Large intestine (tissue), 12 donors: ENCODE measurements at places on chromosomes 1 and 21. TPM values are rescaled to one million over a fixed set of nuclear protein-coding genes. Genes with fewer than 3 reads are reported as not detected.

DNA sequence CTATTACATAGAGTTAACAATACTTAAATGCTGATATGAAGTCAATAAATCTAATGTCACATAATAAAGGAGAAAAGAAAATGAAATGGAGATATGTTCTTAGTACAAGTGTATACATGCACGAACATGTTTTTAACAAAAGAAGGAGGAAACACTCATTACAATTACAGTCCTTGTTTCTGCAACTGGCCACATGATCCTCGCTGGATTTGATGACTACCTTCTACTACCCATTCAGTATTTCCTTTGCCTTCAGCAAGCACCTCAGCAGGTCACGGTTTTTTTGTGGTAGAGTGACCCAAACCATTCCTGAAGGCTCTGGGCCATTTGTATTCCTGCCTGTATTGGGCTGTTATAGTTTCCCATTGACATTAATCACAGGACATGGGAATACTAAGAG, 172.8 kb upstream of the CXADR start:
- H3K36me3 ChIP-seq = no peaks in the 10 kb centered on the region
- no peaks in the 10 kb centered on the region for H3K4me1 ChIP-seq
- no peaks in the 10 kb centered on the region for H3K27me3 ChIP-seq
- no peak overlapping the region for H3K4me3 ChIP-seq
- H3K27ac ChIP-seq = no peak overlapping the region

- no peak for DNase-seq
- no peak overlapping the region for H3K4me3 ChIP-seq
- H3K27ac ChIP-seq = no peak overlapping the region
- no peaks in the 10 kb centered on the region for H3K36me3 ChIP-seq
Measured at GRCh38 chr1:71030026-71030425, 17.6 kb downstream of the PTGER3 start.

GRCh38 chr1:41670217-41670957, 185.9 kb upstream of the EDN2 start:
- peaks cover 14% of the 10 kb centered on the region for H3K27me3 ChIP-seq
- no peaks in the 10 kb centered on the region for H3K36me3 ChIP-seq
- H3K27ac ChIP-seq = no peak overlapping the region
- H3K4me3 ChIP-seq = no peak overlapping the region
- no peaks in the 10 kb centered on the region for H3K4me1 ChIP-seq

DNA sequence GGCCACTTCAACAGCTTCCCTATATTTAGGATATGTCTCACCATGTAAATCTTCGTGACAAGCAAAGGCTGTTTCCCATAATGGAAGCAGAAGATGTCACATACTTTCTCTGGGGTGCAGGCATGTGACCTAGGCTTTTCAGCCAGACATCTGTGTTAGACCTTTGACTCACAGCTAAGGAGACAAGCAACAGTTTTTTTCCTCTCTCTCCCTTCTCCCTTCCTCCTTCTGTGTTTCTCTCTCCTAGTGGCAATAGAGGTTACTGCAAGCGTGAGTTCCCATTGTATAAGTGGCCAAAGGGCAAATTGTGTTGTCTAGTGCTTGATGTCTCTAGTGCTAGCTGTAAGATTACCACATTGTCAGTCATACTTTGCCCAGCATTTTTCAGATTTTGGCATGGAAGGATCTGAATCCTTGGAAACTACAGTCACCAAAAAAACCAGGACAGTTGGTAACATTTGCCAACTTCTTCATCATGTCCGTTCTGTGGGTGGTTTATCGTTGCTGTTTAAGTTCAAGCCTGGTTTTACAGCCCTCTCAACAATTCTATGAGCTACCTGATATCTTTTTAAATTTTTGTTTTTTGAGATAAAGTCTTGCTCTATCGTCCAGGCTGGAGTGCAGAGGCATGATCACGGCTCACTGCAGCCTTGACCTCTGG, 44.4 kb upstream of the RABGAP1L start:
- H3K36me3 ChIP-seq = no peaks in the 10 kb centered on the region
- H3K27me3 ChIP-seq = no peaks in the 10 kb centered on the region
- H3K27ac ChIP-seq = peak overlapping the region; percentile 5
- H3K4me3 ChIP-seq = no peak overlapping the region
- peak; percentile 77 for DNase-seq

- peaks cover 32% of the 10 kb centered on the region for H3K4me1 ChIP-seq
- DNase-seq = no peak
- no peaks in the 10 kb centered on the region for H3K27me3 ChIP-seq
- H3K36me3 ChIP-seq = peaks cover 15% of the 10 kb centered on the region
- H3K4me3 ChIP-seq = no peak overlapping the region
Measured at GRCh38 chr1:19365721-19366120, 53.6 kb downstream of the SLC66A1 start.

GRCh38 chr1:52281518-52281917, 84.5 kb downstream of the CC2D1B start:
- H3K4me1 ChIP-seq = no peaks in the 10 kb centered on the region
- H3K27ac ChIP-seq = no peak overlapping the region
- peaks cover 9% of the 10 kb centered on the region for H3K36me3 ChIP-seq
- H3K4me3 ChIP-seq = no peak overlapping the region

GRCh38 chr1:1534401-1535154, 5.8 kb downstream of the TMEM240 start:
- peaks cover 10% of the 10 kb centered on the region for H3K36me3 ChIP-seq
- H3K27me3 ChIP-seq = peaks cover 8% of the 10 kb centered on the region
- H3K4me3 ChIP-seq = no peak overlapping the region
- H3K4me1 ChIP-seq = no peaks in the 10 kb centered on the region
- no peak overlapping the region for H3K27ac ChIP-seq

GRCh38 chr1:172647110-172647564, 11.8 kb upstream of the FASLG start:
- no peak overlapping the region for H3K4me3 ChIP-seq
- H3K4me1 ChIP-seq = no peaks in the 10 kb centered on the region
- DNase-seq = no peak
- H3K36me3 ChIP-seq = no peaks in the 10 kb centered on the region
- no peak overlapping the region for H3K27ac ChIP-seq

GRCh38 chr1:37017720-37018119, 16.6 kb downstream of the GRIK3 start:
- no peaks in the 10 kb centered on the region for H3K4me1 ChIP-seq
- no peaks in the 10 kb centered on the region for H3K36me3 ChIP-seq
- no peak overlapping the region for H3K4me3 ChIP-seq

- peaks cover 20% of the 10 kb centered on the region for H3K36me3 ChIP-seq
Measured at GRCh38 chr1:28775121-28775942, 36.6 kb upstream of the OPRD1 start.

GRCh38 chr1:150760013-150760412, 5.6 kb downstream of the CTSS start:
- H3K4me3 ChIP-seq = no peak overlapping the region
- no peaks in the 10 kb centered on the region for H3K36me3 ChIP-seq

DNA sequence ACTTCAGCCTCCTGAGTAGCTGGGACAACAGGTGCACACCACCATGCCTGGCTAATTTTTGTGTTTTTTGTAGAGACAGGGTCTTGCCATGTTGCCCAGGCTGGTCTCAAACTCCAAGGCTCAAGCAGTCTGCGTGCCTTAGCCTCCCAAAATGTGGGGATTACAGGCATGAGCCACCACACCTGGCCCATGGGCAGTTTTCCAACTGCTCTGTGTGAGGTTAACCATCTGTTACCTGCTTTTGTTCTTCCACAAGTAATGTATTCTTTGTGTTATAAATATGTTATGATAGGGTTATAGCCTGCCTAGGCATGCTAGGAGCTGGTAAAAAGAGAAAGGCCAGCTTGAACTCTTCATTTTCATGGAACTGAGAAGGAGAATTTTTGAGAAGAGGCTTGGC, 30.7 kb downstream of the TUFT1 start:
- DNase-seq = no peak
- no peaks in the 10 kb centered on the region for H3K27me3 ChIP-seq
- H3K4me3 ChIP-seq = no peak overlapping the region
- H3K36me3 ChIP-seq = peaks cover 60% of the 10 kb centered on the region
- H3K27ac ChIP-seq = peak overlapping the region; percentile 28

GRCh38 chr1:57192222-57192621, 226.4 kb upstream of the C8B start:
- no peaks in the 10 kb centered on the region for H3K27me3 ChIP-seq
- no peak for DNase-seq
- H3K4me1 ChIP-seq = no peaks in the 10 kb centered on the region
- H3K36me3 ChIP-seq = no peaks in the 10 kb centered on the region

- H3K4me1 ChIP-seq = no peaks in the 10 kb centered on the region
- no peak overlapping the region for H3K4me3 ChIP-seq
- no peaks in the 10 kb centered on the region for H3K27me3 ChIP-seq
Measured at GRCh38 chr1:74323937-74324473, 88.8 kb downstream of the TNNI3K start.

DNA sequence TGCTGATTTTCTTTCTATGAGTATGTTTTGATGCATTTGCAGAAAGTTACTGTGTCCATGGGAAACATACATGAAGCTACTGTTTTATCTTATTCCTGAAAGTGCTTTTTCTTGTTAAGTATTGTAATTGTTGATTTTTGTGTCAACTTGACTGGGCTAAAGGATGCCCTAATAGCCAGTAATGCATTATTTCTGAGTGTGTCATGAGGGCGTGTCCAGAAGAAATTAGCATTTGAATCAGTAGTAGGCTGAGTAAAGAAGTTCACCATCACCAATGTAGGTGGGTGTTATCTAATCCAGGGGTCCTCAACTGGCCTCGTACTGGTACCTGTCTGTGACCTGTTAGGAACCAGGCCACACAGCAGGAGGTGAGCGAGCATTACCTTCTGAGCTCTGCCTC, 760.2 kb downstream of the PLA2G4A start:
- no peaks in the 10 kb centered on the region for H3K27me3 ChIP-seq
- no peaks in the 10 kb centered on the region for H3K36me3 ChIP-seq
- H3K4me1 ChIP-seq = no peaks in the 10 kb centered on the region
- no peak for DNase-seq
- no peak overlapping the region for H3K27ac ChIP-seq

GRCh38 chr21:20311234-20311787, 686.9 kb upstream of the NCAM2 start:
- H3K27ac ChIP-seq = no peak overlapping the region
- no peak overlapping the region for H3K4me3 ChIP-seq
- H3K36me3 ChIP-seq = no peaks in the 10 kb centered on the region
- DNase-seq = no peak

GRCh38 chr1:53122961-53123413, 19.5 kb downstream of the SLC1A7 start:
- no peaks in the 10 kb centered on the region for H3K27me3 ChIP-seq
- H3K4me1 ChIP-seq = peaks cover 57% of the 10 kb centered on the region
- no peaks in the 10 kb centered on the region for H3K36me3 ChIP-seq
- DNase-seq = peak; percentile 58
- peak overlapping the region; percentile 9 for H3K27ac ChIP-seq

GRCh38 chr1:39959651-39960333, 4.8 kb downstream of the MFSD2A start:
- peaks cover 14% of the 10 kb centered on the region for H3K4me1 ChIP-seq
- no peak for DNase-seq
- H3K36me3 ChIP-seq = peaks cover 11% of the 10 kb centered on the region
- H3K27ac ChIP-seq = no peak overlapping the region

- no peak overlapping the region for H3K4me3 ChIP-seq
- DNase-seq = peak; percentile 20
- no peak overlapping the region for H3K27ac ChIP-seq
- H3K27me3 ChIP-seq = no peaks in the 10 kb centered on the region
- no peaks in the 10 kb centered on the region for H3K36me3 ChIP-seq
Measured at GRCh38 chr1:91606546-91607078, 106.0 kb downstream of the CDC7 start.

GRCh38 chr1:230877146-230877923, 9.0 kb upstream of the C1orf198 start:
- no peak overlapping the region for H3K4me3 ChIP-seq
- H3K27ac ChIP-seq = no peak overlapping the region
- peaks cover 15% of the 10 kb centered on the region for H3K27me3 ChIP-seq
- H3K4me1 ChIP-seq = no peaks in the 10 kb centered on the region
- no peaks in the 10 kb centered on the region for H3K36me3 ChIP-seq
- no peak for DNase-seq

DNA sequence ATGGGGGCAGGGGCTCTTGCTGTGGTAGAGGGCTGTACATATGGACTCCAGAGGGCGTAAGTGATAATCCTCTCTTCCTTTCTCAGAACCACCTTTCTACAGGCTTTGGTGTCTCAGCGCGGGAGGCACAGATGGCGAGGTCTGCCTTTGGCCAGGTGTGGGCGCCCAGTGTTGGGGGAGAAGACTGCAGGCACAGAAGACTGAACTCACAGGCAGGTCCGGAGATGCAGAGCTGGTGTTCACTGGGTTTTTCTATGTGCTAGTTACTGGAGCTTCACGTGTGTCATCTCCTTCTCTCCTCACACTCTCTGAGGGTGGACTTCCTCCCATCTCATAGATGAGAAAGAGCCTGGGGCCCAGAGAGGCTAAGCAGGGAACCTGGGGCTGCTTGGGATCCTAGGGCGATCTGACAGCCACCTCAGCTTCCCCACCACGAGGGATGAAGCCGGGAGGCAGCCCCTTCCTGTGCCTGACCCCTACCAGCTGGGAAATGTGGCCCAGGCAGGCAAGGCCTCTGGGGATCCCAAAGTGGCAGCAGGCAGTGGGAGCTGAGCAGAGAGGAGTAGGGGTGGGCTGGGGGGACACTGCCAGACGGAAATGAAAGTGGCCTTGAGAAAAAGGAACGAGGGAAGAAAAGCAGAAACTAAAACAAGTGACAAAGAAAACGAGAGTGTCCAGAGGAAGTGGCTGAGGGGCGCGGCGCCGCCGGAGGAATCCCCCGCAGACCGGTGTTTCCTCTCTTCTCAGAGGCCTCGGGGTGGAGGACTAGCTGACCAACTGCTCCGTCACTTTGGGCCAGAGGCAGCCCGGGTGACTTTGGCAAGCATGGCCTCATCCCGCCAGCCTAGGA, 191.6 kb downstream of the HIVEP3 start:
- H3K27me3 ChIP-seq = no peaks in the 10 kb centered on the region
- no peak overlapping the region for H3K4me3 ChIP-seq
- no peak overlapping the region for H3K27ac ChIP-seq
- no peaks in the 10 kb centered on the region for H3K36me3 ChIP-seq
- H3K4me1 ChIP-seq = no peaks in the 10 kb centered on the region
- DNase-seq = peak; percentile 11

- H3K36me3 ChIP-seq = no peaks in the 10 kb centered on the region
- no peak overlapping the region for H3K4me3 ChIP-seq
- peak; percentile 15 for DNase-seq
- no peaks in the 10 kb centered on the region for H3K4me1 ChIP-seq
- no peak overlapping the region for H3K27ac ChIP-seq
Measured at GRCh38 chr1:14280909-14281308, 317.6 kb upstream of the KAZN start.

- DNase-seq = no peak
- no peak overlapping the region for H3K4me3 ChIP-seq
- no peaks in the 10 kb centered on the region for H3K27me3 ChIP-seq
- H3K36me3 ChIP-seq = peaks cover 20% of the 10 kb centered on the region
- H3K27ac ChIP-seq = no peak overlapping the region
Measured at GRCh38 chr1:17066361-17067068, 12.7 kb upstream of the SDHB start.

Gene TSACC
- polyA plus RNA-seq = 0.81 TPM

Gene HIVEP3
- polyA plus RNA-seq = 2.6 TPM

Gene SLC22A15
- 2.8 TPM for polyA plus RNA-seq

Gene TRIM17
- 1.3 TPM for polyA plus RNA-seq

Gene ANKRD45
- polyA plus RNA-seq = 0.34 TPM

Gene KRTAP21-2
- not detected for polyA plus RNA-seq

Gene FAM131C
- 1.1 TPM for polyA plus RNA-seq

Gene WNT9A
- 5.1 TPM for polyA plus RNA-seq

Gene SNX7
- polyA plus RNA-seq = 46.6 TPM

Gene BARHL2
- polyA plus RNA-seq = not detected

Gene RHBDL2
- polyA plus RNA-seq = 0.72 TPM

Gene PADI3
- polyA plus RNA-seq = not detected

Gene GJA5
- polyA plus RNA-seq = 5.1 TPM

Gene PLPPR5
- polyA plus RNA-seq = 3.1 TPM

Gene CR1L
- 0.45 TPM for polyA plus RNA-seq

Gene SETSIP
- 0.18 TPM for polyA plus RNA-seq

Gene AMY2B
- 32.3 TPM for polyA plus RNA-seq
